ENCODE measurements at places on chromosomes 3 and 15. TPM values are rescaled to one million over a fixed set of nuclear protein-coding genes. Genes with fewer than 3 reads are reported as not detected.

SLC12A8 gene
- total RNA-seq: 1.4 TPM

DNA sequence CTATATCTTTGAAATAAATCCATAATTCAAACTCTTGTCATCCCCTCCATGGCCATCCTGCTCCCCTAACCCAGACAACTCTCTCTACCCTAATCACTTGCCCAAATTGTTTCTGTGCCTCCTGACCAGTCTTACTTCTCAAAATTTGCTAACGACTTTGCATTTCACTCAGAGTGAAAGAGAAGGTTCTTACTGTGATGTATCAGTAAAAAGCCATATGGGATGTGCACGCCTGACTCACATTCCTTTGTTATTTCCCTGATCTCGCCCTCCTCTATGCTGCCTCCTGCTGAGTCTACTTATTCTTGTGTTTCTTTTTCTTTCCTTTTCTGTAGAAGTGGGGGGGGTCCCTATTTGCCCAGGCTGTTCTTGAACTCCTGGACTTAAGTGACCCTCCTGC lies 487.2 kb upstream of the FRG2C start:
- no peak for DNase-seq

DNA sequence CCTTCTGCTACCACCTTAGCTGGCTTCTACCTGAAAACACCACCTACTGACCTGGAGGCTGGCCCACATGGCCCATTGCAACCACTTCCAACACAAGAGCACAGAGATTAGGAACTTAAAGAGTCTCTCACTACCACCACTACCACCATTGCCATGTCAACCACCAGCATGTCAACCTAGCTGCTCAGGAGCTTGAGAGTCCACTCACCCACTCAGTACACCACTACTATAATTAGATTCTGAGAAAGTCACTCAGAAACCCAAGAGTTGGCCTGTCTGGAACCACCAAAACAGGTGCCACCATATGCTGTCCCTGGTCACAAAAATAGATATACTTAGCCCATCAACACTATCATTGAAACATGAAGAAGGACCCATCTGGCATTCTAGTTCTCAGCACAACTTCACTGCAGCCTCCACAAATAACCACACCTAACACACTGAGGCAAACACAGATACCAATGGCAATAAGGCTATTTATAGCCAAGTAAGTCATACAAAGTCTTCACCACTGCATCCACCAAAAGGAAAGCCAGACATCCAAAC lies 806.7 kb upstream of the EPHA6 start:
- no peak for DNase-seq

DNA sequence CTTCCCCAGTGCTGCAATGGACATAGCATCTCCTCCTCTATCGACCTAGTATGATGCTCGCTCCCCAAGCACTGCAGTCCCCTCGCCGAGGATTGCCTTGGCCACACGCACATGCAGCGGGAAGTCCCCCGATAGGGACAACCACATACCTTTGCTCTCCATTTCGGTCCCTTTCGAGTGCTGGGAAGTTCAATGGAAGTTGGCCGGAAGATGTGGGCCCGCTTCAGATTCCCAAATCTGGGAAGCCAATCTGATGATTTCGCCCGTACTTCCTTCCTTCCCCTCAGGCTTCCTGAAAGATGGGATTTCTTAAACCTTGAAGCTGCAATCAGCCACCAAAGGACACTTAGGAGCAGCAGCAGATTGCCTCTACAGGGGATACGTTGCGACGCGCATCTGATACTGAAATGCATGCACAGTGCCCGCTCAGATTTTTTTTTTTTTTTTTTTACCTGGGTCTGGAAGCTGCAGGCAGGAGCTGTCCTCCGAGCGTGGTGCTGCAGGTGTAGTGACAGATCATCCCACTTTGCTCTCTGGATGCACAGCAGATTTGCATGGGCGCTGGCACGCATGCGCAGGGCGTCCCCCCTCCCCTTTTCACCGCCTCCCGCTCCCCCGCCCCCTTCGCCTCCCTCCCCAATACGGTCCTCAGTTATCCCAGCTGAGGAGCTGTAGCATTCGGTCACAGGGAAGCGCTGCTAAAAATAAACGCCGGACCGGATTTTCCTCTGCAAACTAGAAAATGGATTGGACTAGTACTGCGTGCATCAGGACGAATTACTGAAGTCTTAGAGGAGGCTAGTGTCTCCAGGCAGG lies at the start of gene FGF12:
TSS of gene FGF12 (minus strand) at position 510 of the 816 bp plus-strand sequence.
- DNase-seq: no peak

GRCh38 chr15:46946953-46947352 lies 770.4 kb upstream of the SEMA6D start:
- no peak for DNase-seq

SYNPR gene
- total RNA-seq: not detected

ROPN1 gene
- total RNA-seq: not detected

DNA sequence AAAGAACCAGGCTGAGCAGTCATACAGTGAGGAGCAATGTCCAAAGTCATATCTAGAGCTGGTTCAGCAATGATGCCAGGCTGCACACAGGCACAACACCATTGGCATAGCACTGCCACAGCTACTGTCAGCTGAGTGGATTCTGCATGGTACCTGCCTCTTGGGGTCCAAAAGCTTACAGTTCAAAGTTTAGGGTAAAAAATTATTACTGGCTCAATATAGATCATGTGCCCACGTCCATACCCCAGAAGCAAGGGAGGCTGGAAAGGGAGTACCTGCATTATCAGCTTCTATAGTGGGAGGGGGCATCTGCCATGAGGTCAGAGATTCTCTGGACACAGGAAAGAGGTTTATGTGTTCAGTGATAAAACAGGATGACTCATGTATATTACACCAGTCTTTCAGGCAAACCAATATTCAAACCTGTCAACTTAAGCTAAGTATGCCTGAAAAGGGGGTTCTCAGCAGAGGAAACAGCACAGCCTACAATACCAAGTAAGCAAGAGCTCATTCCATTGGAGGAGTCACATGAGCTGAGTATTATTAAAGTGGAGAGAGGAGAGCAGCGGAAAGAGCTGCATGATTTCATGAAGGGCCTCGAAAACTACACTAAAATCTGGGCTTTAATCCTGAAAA lies 99.0 kb downstream of the ANO10 start:
- DNase-seq: no peak

DNA sequence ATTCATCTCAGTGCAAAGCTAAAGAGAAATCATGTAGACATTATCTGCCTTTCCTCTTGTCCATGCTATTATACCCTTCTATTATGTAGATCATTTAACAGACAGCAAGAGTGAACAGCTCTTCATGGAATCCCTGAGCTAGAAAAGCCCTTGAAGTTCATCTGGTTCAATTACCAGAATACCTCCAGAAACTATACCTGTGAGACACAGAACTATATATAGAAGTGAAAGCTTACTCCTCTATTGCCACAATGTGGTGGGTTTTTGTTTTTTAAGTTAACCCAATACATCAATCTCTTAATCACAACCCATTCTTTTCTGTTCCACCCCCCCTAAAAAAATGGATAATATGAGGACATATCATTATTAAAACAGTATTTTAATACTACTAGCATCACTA lies 347.7 kb downstream of the PLCL2 start:
- no peak for DNase-seq

SAMMSON gene
- total RNA-seq: not detected

ARRDC4 gene
- 8.0 TPM for total RNA-seq

DNA sequence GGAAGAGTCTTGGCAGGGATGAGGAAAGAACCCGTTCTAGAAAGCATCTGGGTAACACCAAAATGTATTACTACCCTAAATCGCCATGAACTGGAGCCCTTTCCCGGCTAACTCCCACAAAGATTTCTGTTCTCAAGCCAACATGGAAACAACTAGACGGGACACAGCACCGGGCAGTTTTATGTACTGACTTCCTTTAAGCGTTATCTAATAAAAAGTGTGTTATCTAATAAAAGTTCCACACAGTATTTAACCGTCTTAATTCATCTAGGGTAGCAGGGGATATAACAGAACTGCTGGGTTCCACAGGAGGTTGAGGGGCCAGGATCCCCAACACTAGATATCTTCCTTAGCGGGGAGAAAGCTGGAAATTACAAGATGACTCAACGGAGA lies 347 bp upstream of the C3orf62 start:
- DNase-seq: no peak

- no peak for DNase-seq
Measured at GRCh38 chr3:27880969-27881892, 159.1 kb upstream of the EOMES start.

DNA sequence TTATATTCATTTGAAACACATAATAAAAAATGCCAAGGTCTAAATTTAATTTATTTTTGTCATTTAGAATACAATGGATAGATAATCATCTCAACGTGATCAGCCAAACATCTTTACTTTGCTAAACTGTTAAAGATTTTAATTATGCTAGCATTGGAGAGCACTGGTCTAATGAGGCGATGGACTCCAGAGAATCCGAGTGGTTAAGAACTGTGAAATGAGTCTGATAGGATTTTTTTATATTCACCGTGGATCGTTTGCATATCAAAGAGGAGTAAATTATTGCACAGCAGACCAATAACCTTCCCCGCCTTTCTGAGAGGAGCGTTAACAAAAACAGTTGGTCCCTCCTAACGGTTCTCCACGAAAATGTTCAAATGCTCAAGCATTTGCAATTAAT lies 540.8 kb downstream of the FOXP1 start:
- no peak for DNase-seq

DNA sequence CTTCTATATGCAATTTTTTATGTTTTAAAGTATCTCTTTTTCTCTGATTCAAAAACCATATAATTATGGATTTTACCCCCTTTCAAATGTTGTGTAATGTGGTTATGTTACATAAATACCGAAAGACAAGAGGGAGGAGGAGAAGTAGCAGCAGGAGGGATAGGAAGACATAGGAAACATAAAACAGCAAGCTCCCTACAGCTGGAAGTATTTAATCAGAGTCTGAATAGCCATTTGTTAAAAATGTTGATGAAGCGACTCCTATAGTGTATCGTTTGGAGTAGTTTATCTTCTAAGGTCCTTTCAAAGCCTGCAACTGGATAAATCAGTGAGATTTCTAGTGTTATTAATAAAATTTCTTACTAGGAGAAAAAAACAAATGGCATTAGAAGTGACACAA lies 598.1 kb upstream of the GOLIM4 start:
- DNase-seq: no peak

ACKR2 gene
- total RNA-seq: not detected

DNA sequence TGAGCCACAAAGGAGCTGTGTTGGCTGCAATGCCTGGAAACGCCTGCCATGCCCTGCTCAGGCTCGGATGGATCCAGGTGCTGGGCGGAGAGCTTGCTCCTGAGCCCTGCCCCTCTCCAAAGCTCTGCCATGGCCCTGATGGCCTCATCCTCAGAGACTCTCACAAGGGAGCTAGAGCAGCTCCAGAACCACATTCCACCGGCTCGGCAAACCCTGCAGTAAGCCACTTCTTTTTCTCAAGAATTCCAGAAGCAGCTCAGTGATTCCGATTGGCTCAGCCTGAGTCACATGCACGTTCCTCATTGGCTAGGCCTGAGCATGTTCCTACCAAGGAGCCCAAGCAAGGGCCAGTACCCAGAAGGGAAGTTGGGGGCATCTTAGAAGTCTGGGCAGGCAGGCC lies 24.8 kb downstream of the TPRA1 start:
- DNase-seq: no peak

AMOTL2 gene
- 125 TPM for total RNA-seq

GRCh38 chr3:38549082-38549481 lies 52.9 kb downstream of the EXOG start:
- DNase-seq: no peak

- DNase-seq: no peak
Measured at GRCh38 chr15:98872774-98873173, 134.8 kb downstream of the PGPEP1L start.

- DNase-seq: no peak
Measured at GRCh38 chr15:70063980-70064379, 33.7 kb downstream of the TLE3 start.

DNA sequence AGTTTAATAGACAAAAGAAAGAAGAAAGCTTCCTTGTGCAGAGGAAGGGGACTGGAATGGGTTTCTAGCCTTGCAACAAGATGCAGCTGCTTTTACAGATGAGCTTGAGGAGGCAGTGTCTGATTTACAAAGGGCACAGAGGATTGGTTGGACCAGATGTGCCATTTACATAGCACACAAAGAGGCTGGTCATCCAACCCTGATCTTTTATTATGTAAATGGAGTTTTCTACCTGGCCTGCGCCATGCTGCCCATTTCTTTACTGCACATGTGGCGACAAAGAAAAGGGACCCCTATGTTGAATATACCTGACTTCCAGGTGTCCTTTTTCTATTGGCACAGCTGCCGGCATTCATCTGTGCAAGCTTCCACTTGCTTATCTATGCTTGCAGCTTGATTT lies 409.4 kb upstream of the FRG2C start:
- no peak for DNase-seq

- no peak for DNase-seq
Measured at GRCh38 chr3:100374521-100374920, 26.4 kb downstream of the TOMM70 start.

GRCh38 chr3:61985020-61985419 lies 388.3 kb downstream of the FEZF2 start:
- no peak for DNase-seq

DNA sequence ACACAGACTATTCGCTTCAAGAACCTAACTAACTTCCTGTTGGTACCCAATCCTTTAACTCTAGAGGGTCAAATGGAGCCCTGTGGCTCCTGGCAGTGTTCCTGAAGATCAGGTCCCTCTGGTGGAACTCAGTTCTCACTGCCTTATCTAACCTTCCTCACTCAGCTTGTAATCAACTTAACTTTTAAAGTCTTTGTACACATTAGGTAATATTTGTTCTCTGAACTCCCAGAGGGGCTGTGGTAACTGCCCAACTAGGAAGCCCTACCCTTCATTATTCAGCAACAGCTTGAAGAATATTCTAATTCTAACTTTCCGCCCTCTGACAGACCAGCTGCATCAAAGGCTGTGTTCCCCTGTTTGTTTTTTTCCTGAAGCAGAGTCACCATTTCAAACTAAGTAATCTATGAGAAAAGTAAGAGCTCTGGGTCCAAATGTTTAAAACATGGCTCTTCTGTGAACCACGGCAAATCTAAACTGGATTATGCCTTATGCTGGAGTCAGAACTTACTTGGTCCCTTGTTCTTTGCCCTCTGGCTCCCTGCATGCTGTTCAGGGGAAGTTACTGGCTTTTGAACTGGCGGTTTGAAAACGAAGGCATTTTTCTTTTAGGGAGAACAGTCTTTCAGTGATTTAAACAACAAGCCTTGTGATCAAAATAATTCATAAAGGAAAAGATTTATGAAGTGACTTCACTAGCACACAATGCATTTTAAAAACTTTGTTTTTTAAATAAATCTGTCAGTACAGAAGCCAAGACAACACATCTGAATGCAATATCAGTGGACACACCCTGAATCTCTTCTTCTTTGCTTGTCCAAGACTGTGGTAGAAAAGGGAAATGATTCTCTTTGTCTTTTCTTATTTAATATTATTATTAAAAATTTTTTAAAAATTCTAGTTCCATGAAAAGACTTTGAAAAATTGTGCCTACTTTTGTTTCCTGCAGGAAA lies 365.6 kb downstream of the TIGIT start:
- no peak for DNase-seq

- no peak for DNase-seq
Measured at GRCh38 chr3:134751831-134752230, 43.2 kb upstream of the EPHB1 start.
